Vagina (tissue), 2 donors: ENCODE measurements at places on chromosomes 5 and 9. TPM values are rescaled to one million over a fixed set of nuclear protein-coding genes. Genes with fewer than 3 reads are reported as not detected.
A peak's percentile ranks its signal among the peaks of the same experiment; 100 is the strongest.

GRCh38 chr5:139681112-139681458 lies 32.9 kb downstream of the CXXC5 start:
- peaks cover 14% of the 10 kb centered on the region for H3K36me3 ChIP-seq
- H3K4me3 ChIP-seq: no peak overlapping the region
- H3K27ac ChIP-seq: no peak overlapping the region
- H3K27me3 ChIP-seq: no peaks in the 10 kb centered on the region

DNA sequence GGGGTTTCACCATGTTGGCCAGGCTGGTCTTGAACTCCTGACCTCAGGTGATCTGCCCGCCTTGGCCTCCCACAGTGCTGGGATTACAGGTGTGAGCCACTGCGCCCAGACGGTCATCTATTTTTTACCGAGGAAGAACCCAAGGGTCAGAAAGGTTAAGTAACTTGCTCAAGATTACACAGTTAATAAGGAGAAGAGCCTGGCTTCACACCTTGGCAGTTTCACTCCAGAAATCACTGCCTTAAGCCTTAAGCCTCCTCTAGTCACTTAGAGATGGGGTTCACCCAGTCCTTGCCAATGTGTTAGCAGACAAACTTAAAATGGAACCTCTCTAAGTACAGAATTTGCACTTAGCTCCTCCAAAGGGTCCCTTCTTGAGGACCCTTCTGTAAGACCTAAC lies 116.3 kb downstream of the PTTG1 start:
- no peak for DNase-seq
- no peaks in the 10 kb centered on the region for H3K36me3 ChIP-seq
- no peak overlapping the region for H3K27ac ChIP-seq

GRCh38 chr9:136229096-136230065 lies 16.2 kb downstream of the QSOX2 start:
- no peak for DNase-seq
- no peaks in the 10 kb centered on the region for H3K36me3 ChIP-seq
- no peak overlapping the region for H3K4me3 ChIP-seq

- peaks cover 25% of the 10 kb centered on the region for H3K4me1 ChIP-seq
- no peak for DNase-seq
- H3K36me3 ChIP-seq: no peaks in the 10 kb centered on the region
- H3K27ac ChIP-seq: no peak overlapping the region
- H3K4me3 ChIP-seq: no peak overlapping the region
These were observed 6.2 kb upstream of the MYORG start for GRCh38 chr9:34382879-34383278.

DNA sequence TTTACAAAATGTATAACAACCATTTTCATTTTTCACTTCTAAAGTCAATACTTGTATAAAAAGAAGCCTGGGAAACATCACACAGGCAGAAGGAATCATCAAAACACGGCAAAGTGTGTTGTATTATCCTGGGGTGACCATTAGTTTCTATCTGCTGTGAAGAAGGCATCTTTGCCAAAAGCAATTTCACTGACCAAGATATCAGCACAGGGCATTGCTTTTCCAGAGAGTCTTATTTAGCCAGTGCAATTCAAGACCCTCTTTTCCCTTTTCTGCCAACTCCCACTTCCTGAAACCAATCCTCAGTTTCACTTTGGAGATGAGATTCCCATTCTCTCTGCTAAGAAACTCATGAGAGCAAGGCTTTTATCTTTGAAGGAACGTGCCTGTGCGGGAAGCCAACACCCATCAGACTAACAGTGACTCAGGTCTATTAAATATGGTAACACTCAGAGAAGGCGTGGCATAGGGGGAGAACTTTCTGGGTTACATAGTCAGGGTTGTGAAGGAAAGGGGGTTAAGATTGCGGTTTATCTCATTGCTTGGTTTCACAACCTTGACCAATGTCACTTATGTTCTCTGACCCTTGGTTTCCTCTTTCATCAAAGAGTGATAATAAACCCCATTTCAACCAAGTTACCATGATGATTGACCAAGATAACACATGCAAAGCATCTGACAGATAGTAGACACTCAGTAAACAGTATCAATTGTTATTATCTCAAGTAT lies 666.9 kb upstream of the KLF4 start:
- H3K4me1 ChIP-seq: peaks cover 5% of the 10 kb centered on the region
- H3K27me3 ChIP-seq: no peaks in the 10 kb centered on the region
- no peak overlapping the region for H3K4me3 ChIP-seq
- H3K36me3 ChIP-seq: no peaks in the 10 kb centered on the region

GRCh38 chr5:180012316-180012715 lies 59.2 kb downstream of the RNF130 start:
- no peak overlapping the region for H3K27ac ChIP-seq
- peaks cover 4% of the 10 kb centered on the region for H3K36me3 ChIP-seq
- DNase-seq: no peak
- H3K4me3 ChIP-seq: no peak overlapping the region

- no peaks in the 10 kb centered on the region for H3K36me3 ChIP-seq
- H3K4me1 ChIP-seq: peaks cover 16% of the 10 kb centered on the region
- no peak for DNase-seq
- H3K27ac ChIP-seq: peak overlapping the region; percentile 36
- no peaks in the 10 kb centered on the region for H3K27me3 ChIP-seq
These were observed 20.6 kb downstream of the SLC38A9 start for GRCh38 chr5:55691265-55692105.

GRCh38 chr5:38249301-38249700 lies 9.1 kb upstream of the EGFLAM start:
- no peaks in the 10 kb centered on the region for H3K36me3 ChIP-seq
- no peaks in the 10 kb centered on the region for H3K4me1 ChIP-seq
- H3K27me3 ChIP-seq: no peaks in the 10 kb centered on the region
- H3K27ac ChIP-seq: no peak overlapping the region

DNA sequence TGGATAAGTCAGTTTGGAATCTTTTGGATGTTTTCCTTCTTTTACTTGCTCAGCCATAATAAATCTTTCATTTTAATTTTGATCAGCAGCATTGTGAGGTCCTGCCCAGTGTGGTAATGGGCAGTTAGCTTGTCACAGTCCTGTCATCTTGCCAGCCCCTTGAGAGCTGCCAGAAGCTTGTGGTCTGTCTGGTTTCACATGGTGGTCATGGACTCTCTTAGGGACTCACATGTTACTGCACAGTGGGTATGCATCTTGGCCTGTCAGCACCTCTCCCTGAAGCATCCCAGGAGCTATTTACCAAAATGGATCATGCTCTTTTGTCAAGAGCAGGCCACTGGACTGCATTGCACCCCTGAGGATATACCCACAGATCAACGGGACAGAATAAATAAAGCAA lies 60.3 kb downstream of the DAPK1 start:
- no peak for DNase-seq
- H3K4me1 ChIP-seq: no peaks in the 10 kb centered on the region
- no peaks in the 10 kb centered on the region for H3K36me3 ChIP-seq
- no peak overlapping the region for H3K4me3 ChIP-seq
- no peaks in the 10 kb centered on the region for H3K27me3 ChIP-seq

PTTG1 gene
- 89.1 TPM for total RNA-seq

OGN gene
- total RNA-seq: 11.5 TPM

CTXN3 gene
- not detected for total RNA-seq

BARHL1 gene
- total RNA-seq: not detected

HTR4 gene
- total RNA-seq: 2.9 TPM

DIRAS2 gene
- not detected for total RNA-seq
